ENCODE measurements at places on chromosomes 7 and 10.

GRCh38 chr10:129888784-129889616 lies 75.1 kb downstream of the EBF3 start:
- no peak for DNase-seq

- DNase-seq, result no peak
Measured at GRCh38 chr7:774161-775109, 47.4 kb upstream of the PRKAR1B start.

- no peak for DNase-seq
Measured at GRCh38 chr7:100865372-100865911, 1.7 kb upstream of the TRIP6 start.

GRCh38 chr10:131645756-131646155 lies 255.1 kb upstream of the PPP2R2D start:
- DNase-seq, result no peak

- no peak for DNase-seq
Measured at GRCh38 chr7:16851829-16852228, 30.0 kb downstream of the AGR3 start.

All from NCI-H2081 (cell line).